ENCODE measurements at places on chromosomes 12 and 14. TPM values are rescaled to one million over a fixed set of nuclear protein-coding genes. Genes with fewer than 3 reads are reported as not detected.
A peak's percentile ranks its signal among the peaks of the same experiment; 100 is the strongest.

DNA sequence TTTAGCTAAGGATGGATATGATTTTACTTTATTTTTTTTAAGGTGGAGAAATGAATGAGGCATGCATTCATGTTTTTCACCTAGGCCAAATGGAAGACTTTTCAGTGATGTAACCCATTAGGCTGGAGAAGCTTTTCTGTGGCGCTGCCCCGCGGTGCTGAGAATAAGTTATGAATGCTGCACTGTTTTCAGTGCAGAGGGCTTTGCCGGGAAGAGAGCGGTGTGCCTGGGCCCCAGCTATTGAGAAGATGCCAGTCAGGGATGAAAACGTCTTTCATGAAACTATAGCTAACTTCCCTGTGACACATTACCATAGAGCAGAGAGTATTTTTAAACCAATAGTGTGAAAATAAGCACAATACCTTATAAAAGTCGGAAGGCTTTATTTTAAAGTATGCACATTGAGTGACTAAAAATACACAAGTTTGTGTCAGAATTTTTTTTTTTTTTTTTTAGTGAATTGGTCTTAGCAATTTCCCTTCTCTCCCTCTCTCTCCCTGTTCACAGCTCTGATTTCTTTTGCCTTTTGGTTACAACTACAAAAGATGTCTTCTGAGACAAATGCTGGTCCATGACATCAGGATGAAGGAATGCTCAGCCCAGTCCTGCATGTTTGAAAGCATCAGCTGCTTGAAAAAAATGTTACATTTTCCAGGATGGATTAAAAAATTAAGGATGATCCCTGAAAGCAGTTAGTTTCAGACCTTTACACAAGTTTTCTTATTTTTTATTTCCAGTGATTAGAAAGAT is 48.3 kb downstream of the NPAS3 start:
- DNase-seq: no peak

DNA sequence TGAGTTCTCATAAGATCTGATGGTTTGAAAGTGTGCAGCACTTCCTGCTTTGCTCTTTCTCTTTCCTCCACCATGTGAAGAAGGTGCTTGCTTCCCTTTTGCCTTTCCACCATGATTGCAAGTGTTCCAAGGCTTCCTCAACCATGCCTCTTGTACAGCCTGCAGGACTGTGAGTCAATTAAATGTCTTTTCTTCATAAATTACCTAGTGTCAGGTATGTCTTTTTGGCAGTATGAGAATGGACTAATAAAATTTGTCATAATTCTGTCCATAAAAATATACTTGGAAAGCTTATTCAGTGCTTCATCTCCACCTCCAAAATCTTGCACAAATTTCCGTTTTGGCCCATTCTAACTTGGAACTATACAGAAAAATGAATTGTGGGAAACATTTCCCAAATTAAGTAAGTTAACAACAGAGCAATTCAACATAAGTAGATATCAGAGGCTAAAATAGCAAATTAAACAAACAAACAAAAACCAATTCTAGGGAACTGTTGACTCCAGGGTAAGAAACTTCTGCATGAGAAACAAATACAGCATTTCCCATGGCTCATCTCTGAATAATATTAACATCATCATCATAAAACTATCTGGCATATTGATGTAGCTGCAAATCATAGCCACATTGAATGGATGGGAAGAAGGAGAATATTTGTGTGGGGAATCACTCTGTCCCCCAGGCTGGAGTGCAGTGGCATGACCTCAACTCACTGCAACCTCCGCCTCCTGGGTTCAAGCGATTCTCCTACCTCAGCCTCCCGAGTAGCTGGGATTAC is 459.5 kb upstream of the FAR2 start:
- no peak for DNase-seq

- no peak for DNase-seq
These were observed 44.3 kb downstream of the TEAD4 start for GRCh38 chr12:3003357-3003992.

- peak; percentile 92 for DNase-seq
These were observed 370.6 kb upstream of the PRICKLE1 start for GRCh38 chr12:42960087-42960527.

DNA sequence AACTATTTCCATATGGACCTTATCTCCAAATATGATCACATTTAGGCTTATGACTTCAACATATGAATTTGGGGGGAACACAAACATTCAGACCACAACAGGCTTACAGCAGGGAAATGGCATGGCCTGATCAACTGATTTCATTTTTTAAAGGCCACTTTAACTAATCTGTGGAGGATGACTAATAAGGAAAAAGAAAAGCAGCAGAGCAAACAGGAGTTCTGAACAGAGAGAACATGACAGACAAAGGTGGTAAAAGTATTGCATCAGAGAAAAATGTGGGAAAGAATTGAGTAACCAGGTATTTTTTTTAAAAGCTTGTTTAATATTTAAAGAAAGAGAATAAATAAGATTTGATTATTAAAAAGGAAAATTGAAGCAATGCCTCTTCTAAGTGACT is 366.1 kb upstream of the TMPO start:
- no peak for DNase-seq

DNA sequence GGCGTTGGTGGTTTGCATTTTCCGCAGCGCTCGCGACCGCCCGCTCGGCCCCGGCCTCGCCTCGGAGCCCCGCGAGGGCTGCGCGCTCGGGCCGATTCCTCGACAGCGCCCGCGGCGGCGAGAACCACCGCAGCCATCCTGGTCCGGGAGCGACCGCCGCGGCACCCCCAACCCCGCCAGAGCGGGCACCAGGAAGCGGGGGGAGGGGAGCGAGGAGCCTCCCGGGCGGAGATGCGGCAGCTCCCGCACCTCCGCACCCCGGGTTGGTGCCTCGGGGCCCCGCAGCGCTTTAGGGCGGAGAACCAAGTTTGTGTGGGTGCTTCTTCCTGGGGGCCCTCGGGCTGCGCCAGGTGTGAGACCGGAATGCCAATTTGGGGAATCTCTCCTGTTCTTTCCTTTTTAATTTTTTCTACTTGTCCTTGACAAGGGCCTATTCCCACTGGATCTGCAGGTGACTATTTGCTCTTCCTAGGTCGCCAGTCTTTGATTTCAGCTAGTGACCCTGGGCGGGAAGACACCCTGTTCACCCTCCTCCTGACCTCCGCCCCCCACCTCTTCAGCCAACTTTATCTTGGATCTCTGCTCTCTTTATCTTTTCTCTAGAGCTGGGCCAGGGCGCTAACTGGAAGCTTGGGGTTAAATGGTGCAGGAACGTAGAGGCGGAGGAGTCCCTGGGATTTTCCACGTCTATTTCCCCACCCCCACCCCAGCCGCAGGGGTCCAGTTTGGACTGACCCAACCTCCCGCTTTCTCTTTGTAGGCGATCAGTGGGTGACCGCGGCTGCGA is at the start of gene SOCS2:
TSS of gene SOCS2 (plus strand) at position 751 of the 787 bp plus-strand sequence. CDS start 223 bp downstream, outside the sequence.
- peak; percentile 31 for DNase-seq

The DEPDC4 gene
- 2.0 TPM for total RNA-seq

Data from Caki2 (cell line).